ENCODE measurements at places on chromosomes 6 and 20. TPM values are rescaled to one million over a fixed set of nuclear protein-coding genes. Genes with fewer than 3 reads are reported as not detected.

The HTR1E gene
- total RNA-seq = not detected

The SIRPB2 gene
- 2.2 TPM for total RNA-seq

- H3K36me3 ChIP-seq = no peaks in the 10 kb centered on the region
- no peaks in the 10 kb centered on the region for H3K27me3 ChIP-seq
- DNase-seq = no peak
- H3K27ac ChIP-seq = no peak overlapping the region
These were observed 64.3 kb downstream of the ADTRP start for GRCh38 chr6:11714116-11714797.

DNA sequence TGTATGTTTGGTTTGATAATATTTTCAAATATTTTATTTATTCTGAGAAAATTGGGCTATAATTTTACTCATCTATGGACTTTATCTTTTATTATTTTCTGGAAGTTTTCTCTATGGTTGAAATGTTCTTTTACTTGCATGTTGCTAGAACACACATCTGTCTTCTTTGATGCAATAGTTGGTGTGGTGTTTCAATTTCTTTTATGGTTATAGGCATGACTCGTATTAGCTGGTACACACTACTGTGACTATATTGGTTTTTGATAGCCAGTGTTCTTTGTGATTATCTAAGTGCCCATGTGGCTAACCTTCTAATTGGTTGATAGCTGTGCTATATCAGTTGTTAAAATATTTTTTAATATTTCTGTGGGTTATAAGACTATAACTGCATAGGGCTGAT is 1343.3 kb upstream of the GJE1 start:
- no peak overlapping the region for H3K4me3 ChIP-seq
- DNase-seq = no peak
- H3K27me3 ChIP-seq = no peaks in the 10 kb centered on the region
- H3K27ac ChIP-seq = no peak overlapping the region

DNA sequence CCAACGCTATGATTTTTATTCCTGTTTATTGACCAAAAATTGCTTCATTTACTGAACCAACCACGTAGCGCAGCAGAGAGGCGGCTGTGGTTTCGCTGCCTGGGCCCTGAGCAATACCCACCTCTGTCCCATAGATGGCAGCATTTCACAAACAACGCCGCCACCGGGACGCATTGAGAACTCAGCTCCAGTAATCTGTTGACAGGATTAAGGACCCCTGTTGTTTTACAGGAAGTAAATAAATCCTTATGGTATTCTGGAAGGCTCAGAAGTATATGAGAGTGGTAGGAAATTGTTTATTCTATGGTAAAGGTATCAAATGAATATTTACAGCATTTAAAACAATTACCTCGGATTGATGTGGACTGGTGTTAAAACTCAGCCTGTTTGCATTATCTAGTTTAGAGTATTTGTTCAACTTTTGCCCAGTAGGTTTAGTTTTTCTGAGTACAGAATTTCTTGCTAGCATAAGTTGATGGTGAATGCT is 547.9 kb upstream of the SLC35B3 start:
- peaks cover 4% of the 10 kb centered on the region for H3K27me3 ChIP-seq
- no peak overlapping the region for H3K4me3 ChIP-seq
- H3K36me3 ChIP-seq = no peaks in the 10 kb centered on the region
- no peak overlapping the region for H3K27ac ChIP-seq

DNA sequence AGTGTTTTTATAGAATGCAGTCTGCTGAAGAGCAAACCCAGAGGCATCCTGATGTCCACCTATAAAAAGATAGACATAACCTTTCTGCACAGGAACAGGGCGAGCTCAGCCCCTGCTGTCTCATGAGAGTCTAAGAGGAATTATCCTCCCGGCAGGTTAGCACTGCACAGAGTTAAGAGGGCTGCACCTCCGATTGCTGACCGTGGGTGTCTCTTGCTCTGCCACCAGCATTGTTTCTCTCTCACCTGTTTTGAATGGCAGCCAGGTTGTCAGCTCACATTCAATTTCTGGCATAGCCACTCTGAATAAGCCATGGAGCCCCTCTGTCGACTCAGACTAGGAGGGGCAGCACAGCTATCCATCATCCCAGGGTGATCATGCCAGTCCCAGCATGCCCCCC is 211.2 kb downstream of the PHACTR1 start:
- no peak overlapping the region for H3K27ac ChIP-seq
- H3K36me3 ChIP-seq = no peaks in the 10 kb centered on the region
- H3K27me3 ChIP-seq = no peaks in the 10 kb centered on the region
- H3K4me1 ChIP-seq = no peaks in the 10 kb centered on the region
- DNase-seq = no peak

DNA sequence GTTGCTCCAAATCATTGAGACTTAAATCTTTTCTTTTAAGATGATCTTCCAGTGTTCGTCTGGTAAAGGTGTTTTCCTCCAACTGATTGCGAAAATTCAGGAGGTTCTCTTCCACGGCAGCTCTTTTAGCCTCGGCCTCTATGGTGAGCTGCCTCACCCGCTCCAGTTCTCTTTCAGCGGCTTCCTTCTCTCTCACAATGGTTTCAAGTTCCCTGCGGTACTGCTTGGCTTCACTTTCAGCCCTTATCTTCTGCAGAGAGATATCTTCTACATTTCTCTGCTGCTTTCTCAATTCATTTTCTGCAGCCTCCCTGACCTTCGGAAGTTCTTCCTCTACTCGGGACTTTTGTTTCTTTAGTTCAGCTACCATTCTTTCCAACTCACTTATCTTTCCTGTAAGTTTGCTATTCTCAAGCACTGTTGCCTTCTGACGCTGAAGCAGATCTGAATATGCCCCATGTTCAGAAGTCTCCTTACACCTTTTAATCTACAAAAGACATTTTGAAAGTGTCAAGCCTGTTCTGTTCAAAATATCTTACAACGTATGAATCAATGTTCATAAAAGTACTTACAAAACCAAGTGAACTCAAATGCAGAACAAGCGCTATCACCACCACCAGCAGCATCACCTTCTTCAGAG is 22.3 kb downstream of the DST start:
- H3K4me3 ChIP-seq = no peak overlapping the region
- H3K27ac ChIP-seq = no peak overlapping the region
- DNase-seq = peak; percentile 9
- H3K27me3 ChIP-seq = no peaks in the 10 kb centered on the region
- H3K36me3 ChIP-seq = peaks cover 5% of the 10 kb centered on the region

Data from heart right ventricle (tissue), 16 donors.